ENCODE measurements at places on chromosomes 5 and 9. TPM values are rescaled to one million over a fixed set of nuclear protein-coding genes. Genes with fewer than 3 reads are reported as not detected.

DNA sequence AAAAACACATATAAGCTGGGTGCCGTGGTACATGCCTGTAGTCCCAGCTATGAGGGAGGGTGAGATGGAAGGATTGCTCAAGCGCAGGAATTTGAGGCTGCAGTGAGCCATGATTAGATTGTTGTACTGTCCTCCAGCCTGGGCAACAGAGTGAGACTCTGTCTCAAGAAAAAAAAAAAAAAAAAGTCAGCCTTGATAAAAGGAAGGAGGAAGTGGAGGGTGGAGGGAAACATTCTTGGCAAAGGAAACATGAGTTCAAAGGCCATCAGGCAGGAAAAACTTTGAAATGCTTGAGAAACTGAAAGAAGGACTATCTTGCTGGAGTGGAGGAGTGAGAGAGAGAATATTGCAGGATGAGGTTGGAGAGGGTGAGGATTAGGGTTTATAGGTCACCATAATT lies 18.3 kb upstream of the ANKHD1 start:
- no peak for DNase-seq

- DNase-seq: no peak
Observed at GRCh38 chr9:14311956-14312685, 1.8 kb downstream of the NFIB start.

DNA sequence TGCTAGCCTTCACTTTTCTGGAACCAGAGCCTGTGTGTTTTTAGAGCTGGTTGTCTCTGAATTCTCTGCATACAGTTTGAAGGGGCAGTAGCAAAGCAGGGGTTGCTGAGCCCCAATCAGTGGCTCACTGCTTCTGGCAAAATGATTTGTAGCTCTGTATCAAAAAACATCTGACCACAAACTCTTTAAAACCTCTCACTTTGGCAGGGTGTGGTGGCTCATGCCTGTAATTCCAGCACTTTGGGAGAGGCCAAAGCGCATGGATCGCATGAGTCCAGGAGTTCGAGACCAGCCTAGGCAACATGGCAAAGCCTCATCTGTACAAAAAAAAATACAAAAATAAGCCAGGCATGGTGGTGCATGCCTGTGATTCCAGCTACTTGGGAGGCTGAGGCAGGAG lies 28.3 kb upstream of the APC start:
- no peak for DNase-seq

SARDH gene
- 0.49 TPM for total RNA-seq

BHMT2 gene
- 15.1 TPM for total RNA-seq

DNA sequence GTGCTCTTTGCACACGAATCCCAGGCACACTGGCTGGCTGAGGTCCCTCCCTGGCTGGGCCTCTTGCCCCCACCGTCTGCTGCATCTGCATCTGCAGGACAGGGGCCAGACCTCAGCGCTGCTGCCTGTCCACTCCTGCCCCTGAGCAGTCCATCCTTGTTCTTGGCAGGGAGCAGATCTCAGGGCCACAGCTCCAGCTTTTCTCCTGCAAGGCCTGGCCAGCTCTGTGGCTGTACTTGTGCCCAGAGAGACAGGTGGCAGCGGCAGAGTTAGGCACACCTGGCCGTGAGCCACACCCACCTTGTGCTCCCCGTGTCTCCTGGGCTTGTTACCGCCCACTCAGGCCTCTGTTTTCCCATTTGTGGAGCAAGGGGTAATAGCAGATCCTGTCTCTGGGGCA lies 13.9 kb downstream of the NEK6 start:
- no peak for DNase-seq

FOXD4L3 gene
- not detected for total RNA-seq

- DNase-seq: no peak
Observed at GRCh38 chr5:92769978-92770377, 811.0 kb downstream of the NR2F1-AS1 start.

- no peak for DNase-seq
Observed at GRCh38 chr5:116502138-116502537, 72.5 kb downstream of the SEMA6A start.

- DNase-seq: no peak
Observed at GRCh38 chr9:71896761-71897160, 14.2 kb downstream of the ABHD17B start.

IFNA13 gene
- not detected for total RNA-seq

DNA sequence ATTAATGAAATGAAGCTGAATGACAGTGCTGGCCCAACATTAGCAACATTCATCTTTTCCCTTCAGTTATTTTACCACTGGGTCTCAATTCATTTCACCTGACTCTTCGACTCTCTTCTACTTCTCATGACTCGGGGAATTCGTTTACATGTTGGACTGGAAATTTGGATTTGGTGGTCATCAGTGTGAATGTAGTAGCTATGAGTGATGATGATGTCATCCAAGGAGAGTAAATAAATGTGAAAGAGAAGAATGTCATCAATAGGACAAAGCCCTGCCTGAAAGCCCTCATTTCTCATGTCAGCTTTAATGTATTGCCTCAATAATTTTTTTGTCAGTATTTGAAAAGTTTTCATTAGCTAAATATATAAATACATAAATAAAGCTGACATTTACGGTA lies 21.9 kb upstream of the CFAP95 start:
- DNase-seq: no peak

LCN15 gene
- not detected for total RNA-seq

- no peak for DNase-seq
Observed at GRCh38 chr9:130873966-130874365, 22.6 kb downstream of the QRFP start.

GRCh38 chr9:119349351-119349825 lies 19.8 kb downstream of the BRINP1 start:
- no peak for DNase-seq

GRCh38 chr9:27468462-27469110 lies 55.5 kb upstream of the IFNK start:
- DNase-seq: no peak

GRCh38 chr5:115607935-115608334 lies 5.7 kb upstream of the TICAM2 start:
- no peak for DNase-seq

FCN1 gene
- total RNA-seq: 2.5 TPM

DNA sequence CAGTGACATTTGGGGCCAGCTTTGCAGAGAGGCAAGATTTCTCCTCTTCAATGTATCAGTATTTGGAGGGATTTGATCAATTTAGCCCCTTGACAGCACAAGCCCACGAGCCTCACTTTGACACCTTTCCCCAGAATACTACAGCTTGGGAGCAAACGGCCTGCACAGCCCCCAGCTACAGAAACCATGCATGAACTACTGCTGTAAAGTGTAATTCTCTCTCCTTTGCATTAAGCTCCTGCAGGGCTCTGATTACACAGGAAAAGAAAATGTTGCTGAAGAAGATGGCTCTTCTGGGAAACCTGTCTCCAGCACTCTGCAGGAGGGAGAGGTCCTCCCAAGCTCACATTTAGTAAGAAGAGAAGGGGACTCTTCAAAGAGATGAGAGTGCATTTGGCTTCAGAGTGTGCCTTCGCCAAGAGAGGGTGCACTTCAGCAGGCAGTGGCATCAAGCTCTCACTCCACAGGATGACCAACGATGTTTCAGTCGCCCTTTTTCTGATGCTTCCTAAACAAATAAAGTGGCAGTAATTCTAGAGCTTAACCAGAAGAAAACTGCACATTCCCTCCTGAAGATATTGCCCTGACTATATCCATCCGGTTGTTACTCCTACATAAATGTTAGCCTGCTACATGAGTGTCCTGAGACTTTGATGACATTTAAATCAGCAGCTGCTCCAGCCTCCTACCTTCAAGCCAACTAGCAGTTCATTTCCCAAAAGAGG lies 272.2 kb downstream of the AUH start:
- peak; percentile 74 for DNase-seq
